ENCODE measurements at places on chromosomes 16 and 17.

DNA sequence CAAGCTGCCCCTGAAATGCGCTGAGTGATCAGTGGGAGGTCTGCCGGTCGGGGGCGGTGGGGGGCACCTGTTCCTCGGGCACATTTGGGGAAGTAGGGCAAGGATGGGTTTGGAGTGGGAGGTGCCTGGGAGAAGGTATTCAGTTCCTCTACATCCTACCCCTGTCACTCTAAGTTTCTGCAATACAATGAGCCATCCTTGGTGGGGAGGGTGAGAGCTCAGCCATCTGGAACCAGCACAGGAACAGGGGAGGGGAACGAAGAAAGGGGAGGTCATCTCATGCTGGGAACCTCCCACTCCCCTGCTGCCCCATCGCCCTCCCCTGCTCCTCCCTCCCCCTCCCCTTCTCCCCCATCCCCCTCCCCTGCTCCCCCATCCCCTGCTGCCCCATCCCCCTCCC lies 4.2 kb downstream of the DPH1 start:
- DNase-seq: no peak

- no peak for DNase-seq
Observed at GRCh38 chr17:34614698-34615097, 35.3 kb downstream of the TMEM132E start.

- DNase-seq: no peak
Observed at GRCh38 chr16:49560004-49560830, 186.6 kb downstream of the C16orf78 start.

DNA sequence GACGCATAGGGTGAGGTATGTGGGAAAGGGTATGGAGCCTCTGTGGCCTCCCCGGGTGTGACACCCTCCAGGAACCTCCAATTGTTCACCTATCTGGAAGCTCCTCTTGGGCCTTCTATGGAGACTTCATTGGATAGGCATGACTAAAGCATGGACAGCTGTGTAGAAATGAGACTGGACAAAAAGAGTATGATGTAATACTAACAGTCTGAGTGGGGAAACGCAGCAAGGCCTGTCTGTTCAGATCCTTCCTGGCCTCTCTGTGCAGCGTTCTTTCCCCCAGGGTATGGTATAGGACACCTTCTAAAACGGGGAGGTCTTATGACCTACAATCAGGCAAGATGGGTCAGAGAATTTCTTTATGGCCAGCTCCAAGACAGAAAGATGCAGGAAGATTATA lies 30.7 kb upstream of the CCNF start:
- no peak for DNase-seq

DNA sequence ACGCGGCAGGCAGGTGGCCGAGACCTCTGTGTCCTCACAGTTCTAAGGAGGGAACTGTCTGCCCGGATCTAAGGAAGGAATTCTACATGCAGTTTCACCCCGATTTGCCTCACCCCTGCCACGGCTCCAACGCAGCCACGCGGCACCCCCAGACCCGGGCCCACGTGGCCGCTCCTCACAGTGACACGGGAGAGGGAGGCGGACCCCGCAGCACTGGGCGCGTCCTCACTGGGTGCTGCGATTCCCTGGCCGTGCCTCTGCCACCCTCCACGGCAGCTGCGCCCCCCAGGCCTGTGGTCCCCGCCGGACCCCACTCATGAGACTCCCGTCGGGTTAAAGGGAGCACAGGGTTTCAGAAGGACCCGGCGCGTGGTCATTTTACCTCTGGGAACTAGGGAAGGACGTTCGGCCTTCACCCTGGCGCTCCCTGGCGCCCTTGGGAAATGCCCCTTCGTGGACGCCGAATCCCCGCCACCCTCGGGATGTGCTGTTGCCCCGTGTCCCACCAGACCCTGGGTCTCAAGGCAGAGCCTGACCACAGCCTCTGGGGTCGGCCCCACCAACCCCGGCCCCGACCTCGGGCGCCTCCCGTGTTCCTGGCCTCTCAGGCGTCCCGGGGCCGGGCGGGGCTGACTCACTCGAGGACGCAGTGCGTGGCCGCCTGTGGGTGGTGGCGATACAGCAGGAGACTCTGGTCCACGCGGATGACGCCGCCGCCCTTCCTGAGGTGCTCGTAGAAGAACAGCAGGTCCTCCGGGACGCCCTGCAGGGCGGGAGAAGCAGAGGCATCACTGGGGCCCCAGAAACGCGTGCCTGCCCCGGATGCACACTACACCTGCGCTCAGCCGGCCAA lies 118.8 kb upstream of the METRNL start:
- DNase-seq: no peak

GRCh38 chr16:48318630-48319029 lies 66.6 kb downstream of the SIAH1 start:
- DNase-seq: no peak

Measured in NCI-H1092 (cell line).